ACHN (cell line): ENCODE measurements at places on chromosomes 3 and 15.
A peak's percentile ranks its signal among the peaks of the same experiment; 100 is the strongest.

DNA sequence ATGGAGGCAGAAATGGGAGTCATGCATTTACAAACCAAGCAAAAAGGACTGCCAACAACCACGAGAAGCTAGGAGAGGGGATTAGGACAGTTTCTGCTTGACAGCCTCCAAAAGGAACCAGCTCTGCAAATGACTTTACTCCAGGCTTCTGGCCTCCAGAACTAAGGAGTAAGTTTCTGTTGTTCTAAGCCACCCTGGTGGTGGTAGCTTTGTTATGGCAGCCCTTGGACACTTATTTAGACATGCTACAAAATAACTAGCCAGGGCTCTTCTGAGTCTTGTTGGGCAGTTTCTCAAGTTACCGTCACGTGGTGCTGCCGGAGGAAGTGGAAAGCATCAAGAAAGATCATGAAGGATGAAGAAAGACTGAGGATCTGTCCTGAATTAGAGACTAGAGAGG is 386.5 kb downstream of the LRTM1 start:
- no peak for DNase-seq

DNA sequence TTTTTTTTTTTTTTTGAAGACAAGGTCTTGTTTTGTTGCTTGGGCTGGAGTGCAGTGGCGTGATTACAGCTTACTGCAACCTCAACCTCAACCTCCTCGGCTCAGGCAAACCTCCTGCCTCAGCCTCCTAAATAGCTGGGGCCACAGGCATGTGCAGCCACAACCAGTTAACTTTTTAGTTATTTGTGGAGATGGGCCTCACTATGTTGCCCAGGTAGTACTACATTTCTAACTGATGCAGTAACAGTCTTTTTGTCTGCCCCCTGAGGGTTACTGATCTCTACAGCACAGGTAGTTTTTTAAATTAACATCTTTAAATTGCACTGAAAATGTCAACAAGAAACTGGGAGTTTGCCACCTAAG is 3.4 kb upstream of the LMLN start:
- no peak for DNase-seq

DNA sequence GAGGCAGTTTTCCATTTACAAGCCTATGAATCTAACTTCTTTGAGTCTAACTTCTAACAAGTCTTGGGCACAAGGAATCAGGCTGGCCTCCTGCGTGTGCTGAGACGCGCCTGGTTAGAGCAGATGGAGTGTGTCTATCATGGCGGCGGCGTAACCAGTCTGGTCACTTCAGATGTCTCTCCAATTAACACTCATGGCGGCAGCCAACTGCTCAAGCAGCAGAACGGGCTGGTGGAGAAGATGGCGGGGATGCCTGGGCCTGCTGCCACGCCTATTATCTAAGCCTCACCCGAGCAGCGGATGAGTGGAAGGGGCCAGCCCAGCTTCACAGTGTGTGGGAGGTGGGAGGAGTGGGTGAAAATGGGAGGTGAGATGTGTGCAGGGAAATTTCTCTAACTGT is 246.4 kb upstream of the TPRG1 start:
- no peak for DNase-seq

- no peak for DNase-seq
These were observed 12.1 kb upstream of the TGM5 start for GRCh38 chr15:43278869-43279268.

GRCh38 chr3:32335365-32336112 is 56.1 kb upstream of the CMTM7 start:
- no peak for DNase-seq

- DNase-seq: no peak
These were observed 396.6 kb downstream of the NAALADL2 start for GRCh38 chr3:175255698-175256097.

- DNase-seq: no peak
These were observed 470.5 kb downstream of the EPHA3 start for GRCh38 chr3:89577637-89578530.

GRCh38 chr3:186976837-186977750 is 46.8 kb downstream of the ST6GAL1 start:
- no peak for DNase-seq

DNA sequence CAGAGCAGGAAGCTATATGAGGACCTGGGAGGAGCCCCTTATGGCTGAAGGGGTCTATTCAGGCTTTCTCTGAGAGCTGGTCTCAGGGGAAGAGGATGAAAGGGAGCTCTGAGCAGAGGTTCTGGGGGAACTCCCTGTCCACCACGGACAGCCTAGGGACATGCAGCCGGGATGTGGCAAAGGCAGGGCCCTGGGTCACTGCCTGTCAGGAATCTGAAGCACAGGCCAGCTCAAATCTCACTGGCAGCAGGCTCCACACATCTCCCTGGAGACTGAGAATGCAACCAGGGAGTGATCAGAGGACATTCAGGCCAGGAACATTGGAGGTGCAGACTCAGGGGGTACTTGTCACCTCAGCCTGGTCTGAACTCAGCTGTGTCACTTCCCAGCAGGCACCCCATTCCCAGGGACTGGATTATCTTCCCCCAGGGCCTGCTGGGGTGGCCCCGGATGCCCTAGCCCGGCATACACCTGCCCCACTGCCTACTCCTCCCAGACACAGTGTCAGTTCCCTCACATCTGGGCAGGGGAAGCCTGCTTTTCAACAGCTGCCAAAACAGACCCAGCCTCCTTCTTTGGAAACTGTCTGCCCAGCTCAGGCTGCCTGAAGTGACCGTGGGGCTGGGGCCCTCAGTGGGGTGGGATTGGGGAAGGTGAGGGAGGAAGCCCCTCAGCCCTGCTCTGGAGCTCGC is 18.3 kb upstream of the SEMA3F start:
- DNase-seq: peak; percentile 42

DNA sequence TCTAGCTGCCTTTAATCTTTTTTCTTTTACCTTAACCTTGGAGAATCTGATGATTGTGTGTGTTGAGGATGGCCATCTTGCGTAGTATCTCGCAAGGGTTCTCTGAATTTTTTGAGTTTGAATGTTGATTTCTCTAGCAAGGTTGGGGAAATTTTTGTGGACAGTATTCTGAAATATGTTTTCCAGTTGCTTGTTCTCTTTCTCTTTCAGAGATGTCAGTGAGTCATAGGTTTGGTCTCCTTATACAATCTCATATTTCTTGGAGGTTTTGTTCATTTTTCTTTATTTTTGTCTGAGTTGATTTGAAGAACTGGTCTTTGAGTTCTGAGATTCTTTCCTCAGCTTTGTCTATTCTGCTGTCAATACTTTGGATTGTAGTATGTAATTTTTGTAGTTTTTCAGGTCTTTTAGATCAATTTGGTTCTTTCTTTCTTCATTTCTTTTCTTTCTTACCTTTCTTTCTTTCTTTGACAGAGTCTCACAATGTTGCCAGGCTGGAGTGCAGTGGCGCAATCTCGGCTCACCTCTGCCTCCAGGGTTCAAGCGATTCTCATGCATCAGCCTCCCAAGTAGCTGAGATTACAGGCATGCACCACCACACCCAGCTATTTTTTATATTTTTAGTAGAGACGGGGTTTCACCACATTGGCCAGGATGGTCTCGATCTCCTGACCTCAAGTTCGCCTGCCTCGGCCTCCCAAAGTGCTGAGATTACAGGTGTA is 366.4 kb upstream of the RASGRP1 start:
- no peak for DNase-seq

DNA sequence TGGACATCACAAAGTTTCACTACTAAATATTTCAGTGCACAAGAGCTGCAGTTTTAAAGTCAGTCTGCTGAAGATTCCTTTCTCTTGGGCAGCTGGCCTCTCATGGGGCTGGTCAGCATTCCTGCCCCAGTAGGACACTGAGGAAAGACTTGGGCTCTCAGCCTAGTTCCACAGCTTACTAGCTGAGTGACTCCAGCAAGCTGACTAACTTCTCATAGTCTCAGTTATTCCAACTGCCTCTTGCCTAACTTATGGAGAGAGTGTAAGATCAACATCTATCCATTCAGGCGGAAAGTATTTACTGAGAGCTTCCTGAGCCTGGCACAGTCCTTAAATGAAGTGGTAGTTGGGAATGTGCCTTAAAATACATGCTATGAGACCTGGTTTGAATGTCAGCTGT is 27.0 kb downstream of the TM4SF4 start:
- DNase-seq: peak; percentile 57
